ENCODE measurements at places on chromosomes 3 and 15. TPM values are rescaled to one million over a fixed set of nuclear protein-coding genes. Genes with fewer than 3 reads are reported as not detected.

TMEM108 gene
- polyA plus RNA-seq, result 2.9 TPM

GADL1 gene
- polyA plus RNA-seq, result not detected

PLXNB1 gene
- 134 TPM for polyA plus RNA-seq

CPB1 gene
- polyA plus RNA-seq, result not detected

REC114 gene
- polyA plus RNA-seq, result not detected

NDN gene
- polyA plus RNA-seq, result 582 TPM

KCNMB2 gene
- 0.93 TPM for polyA plus RNA-seq

GOLGA6L7 gene
- not detected for polyA plus RNA-seq

CCNL1 gene
- 186 TPM for polyA plus RNA-seq

KBTBD12 gene
- not detected for polyA plus RNA-seq

CLDN18 gene
- polyA plus RNA-seq, result not detected

RYR3 gene
- 12.6 TPM for polyA plus RNA-seq

BFSP2 gene
- polyA plus RNA-seq, result not detected

PLA2G4B gene
- polyA plus RNA-seq, result 26.2 TPM

AADACL2 gene
- not detected for polyA plus RNA-seq

TTLL13 gene
- polyA plus RNA-seq, result 0.33 TPM

NANOGP8 gene
- not detected for polyA plus RNA-seq

HACD2 gene
- polyA plus RNA-seq, result 28.0 TPM

MFSD1 gene
- polyA plus RNA-seq, result 107 TPM

SEC61A1 gene
- polyA plus RNA-seq, result 96.5 TPM

BCL2A1 gene
- polyA plus RNA-seq, result not detected

FEZF2 gene
- not detected for polyA plus RNA-seq

IGSF11 gene
- 1.2 TPM for polyA plus RNA-seq

FOXL2NB gene
- polyA plus RNA-seq, result not detected
